DMS53 (cell line): ENCODE measurements at places on chromosomes 12 and 14.

DNA sequence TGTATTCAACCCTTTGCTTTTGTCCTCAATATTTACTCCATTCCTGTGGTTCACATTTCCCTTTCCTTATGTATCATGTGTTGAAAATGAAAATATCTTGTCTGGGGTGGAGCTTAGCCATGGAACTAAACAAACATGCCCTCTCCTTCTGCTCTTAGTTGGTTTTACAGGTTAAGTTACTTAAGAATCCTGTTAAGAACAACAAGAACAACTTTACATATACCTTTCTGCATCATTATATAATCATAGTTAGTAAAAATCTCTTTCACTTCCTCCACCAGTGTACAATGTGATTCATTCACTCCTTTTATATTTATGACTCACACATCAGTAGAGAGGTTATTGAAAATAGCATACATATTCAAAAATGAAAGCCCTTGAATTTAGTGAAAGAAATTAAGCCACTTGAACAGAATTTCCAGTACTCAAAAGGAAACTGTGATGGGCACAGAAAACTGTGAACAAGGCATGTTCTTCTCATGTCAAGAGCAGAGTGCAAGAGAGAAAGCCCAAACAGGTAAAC, 307.7 kb downstream of the CCDC91 start:
- DNase-seq = peak; percentile 68

DNA sequence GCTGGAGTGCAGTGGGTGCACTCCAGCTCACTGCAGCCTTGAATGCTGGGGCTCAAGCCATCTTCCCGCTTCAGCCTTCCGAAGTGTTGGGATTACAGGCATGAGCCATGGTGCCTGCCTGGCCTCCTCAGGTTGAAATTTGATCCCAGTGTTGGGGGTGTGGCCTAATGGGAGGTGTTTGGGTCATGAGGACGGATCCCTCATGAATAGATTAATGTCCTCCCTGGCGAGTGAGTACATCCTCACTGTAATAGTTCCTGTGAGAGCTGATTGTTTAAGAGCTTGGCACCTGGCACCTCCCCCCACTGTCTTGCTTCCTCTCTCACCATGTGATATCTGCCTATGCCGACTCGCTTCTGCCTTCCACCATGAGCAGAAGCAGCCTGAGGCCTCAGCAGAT, 84.7 kb downstream of the TSPAN9 start:
- no peak for DNase-seq

- peak; percentile 22 for DNase-seq
These were observed 926.6 kb downstream of the VRK1 start for GRCh38 chr14:97723819-97724218.

DNA sequence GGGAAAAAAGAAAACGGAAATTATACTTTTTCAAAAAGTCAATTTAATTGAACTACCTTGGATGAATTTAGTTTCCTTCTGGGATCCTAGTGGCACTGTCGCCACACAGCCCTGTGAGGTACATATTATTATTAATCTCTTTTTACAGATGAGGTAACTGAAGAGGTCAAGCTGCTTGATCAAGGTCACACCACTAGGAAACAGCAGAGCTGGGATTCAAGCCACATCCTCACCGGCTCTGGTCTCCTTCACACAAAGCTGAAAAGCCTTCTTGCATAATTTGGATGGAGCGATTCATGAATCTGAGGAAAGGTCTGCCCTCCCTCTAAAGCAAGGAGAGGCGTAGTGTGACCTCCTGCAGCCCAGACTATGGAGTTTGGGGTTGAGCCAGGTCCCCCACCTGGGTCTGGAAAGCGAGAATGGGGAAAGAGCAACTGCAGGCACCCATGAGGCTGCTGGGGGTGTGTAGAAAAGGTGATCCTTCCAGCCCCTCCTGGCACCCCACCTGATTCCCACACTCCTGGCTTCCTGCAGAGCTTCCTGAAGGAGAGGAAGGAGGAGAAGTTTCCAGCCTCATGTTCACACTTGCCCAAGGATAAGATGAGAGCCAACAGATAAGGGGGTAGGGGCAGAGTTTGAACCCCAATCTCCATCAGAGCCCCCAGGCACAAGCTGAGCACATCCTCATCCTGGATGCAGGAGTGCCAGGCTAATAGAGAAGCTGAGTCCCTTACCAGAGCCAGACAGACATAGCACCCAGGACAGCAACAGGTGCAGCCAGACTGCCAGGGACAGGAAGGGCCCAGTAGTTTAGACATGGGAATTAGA, 3.9 kb upstream of the KRT79 start:
- DNase-seq = no peak

- peak; percentile 25 for DNase-seq
These were observed 11.0 kb downstream of the ARHGDIB start for GRCh38 chr12:14950421-14950820.

- DNase-seq = peak; percentile 27
These were observed 62.4 kb upstream of the PSMC1 start for GRCh38 chr14:90193925-90194324.

DNA sequence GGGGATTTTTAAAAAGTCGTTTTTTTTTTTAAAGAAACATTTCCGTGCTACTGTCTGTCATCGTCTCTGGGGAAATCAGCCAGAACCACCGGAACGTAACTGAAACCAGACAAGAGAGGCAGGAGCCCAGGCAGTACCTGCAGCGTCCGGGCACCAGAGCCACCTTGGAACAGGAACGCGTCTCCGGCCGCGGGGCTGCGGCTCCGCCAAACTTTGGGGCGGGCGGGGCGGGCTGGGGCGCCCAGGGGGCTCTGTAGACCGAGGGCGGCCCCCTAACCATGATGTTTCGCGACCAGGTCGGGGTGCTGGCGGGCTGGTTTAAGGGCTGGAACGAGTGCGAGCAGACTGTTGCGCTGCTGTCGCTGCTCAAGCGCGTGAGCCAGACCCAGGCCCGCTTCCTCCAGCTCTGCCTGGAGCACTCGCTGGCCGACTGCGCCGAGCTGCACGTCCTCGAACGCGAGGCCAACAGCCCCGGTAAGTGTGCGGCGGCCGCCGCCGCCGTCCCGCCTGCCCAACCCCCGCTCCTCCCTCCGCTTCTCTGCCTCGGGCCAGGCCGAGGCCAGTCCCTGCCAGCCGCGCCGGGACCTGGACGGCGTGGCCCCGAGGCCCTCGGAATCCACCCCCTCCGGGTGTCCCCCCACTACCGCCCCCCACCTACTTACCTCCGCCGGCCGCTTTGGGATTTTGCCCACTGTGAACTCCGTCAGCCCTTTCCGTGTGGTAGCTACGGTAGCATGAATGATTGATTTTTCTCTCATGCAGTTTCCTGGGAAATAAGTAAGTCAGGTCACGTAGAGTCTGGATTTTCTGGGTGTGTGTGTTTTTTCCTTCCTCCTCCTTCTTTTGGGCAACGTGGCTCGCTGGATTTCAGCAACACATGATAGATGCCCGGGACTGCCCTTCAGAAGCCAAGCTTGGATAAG, 972 bp downstream of the SAMD4A start:
- peak; percentile 83 for DNase-seq

- DNase-seq = peak; percentile 58
These were observed 11.0 kb upstream of the IRF2BPL start for GRCh38 chr14:77039285-77040058.

DNA sequence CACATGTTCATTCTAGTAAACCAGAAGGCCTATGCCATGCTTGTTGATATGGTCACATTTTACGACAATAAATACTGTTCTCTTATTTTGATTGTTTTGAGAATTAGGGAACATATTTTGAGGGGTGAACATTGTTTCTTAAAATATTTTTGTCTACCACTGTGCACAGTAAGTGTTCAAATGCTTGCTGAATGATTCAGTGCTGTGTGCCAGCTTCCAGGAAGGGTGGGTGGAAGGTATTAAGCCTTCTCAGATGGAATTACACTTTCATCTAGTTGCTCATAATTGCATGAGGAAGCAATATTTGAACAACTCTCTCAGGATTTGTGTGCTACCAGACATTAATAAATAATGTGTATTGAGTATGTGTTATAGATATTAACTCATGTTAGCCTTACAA, 15.5 kb upstream of the TMX1 start:
- DNase-seq = no peak

DNA sequence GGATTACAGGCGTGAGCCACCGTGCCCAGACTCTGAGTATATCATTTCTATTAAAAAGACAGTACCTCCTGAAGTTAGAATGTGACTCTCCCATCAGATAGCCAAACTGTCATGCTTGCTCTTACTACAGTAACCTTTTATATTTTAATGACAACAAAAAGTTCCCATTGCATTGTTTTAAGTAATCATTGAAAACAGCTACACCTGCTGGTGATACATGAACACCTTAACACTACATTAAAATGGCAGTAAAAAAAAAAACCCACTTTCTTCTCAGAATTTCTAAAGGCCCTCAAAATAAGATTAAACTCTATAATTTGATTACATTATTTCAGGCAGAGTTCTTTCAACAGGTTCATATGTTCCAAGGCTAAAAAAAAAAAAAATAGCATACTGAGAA, 76.7 kb downstream of the SH2B3 start:
- DNase-seq = peak; percentile 20

- peak; percentile 15 for DNase-seq
These were observed 190.1 kb downstream of the SLC41A2 start for GRCh38 chr12:104768033-104768432.

GRCh38 chr12:9132008-9132535, 16.4 kb upstream of the A2M start:
- no peak for DNase-seq

DNA sequence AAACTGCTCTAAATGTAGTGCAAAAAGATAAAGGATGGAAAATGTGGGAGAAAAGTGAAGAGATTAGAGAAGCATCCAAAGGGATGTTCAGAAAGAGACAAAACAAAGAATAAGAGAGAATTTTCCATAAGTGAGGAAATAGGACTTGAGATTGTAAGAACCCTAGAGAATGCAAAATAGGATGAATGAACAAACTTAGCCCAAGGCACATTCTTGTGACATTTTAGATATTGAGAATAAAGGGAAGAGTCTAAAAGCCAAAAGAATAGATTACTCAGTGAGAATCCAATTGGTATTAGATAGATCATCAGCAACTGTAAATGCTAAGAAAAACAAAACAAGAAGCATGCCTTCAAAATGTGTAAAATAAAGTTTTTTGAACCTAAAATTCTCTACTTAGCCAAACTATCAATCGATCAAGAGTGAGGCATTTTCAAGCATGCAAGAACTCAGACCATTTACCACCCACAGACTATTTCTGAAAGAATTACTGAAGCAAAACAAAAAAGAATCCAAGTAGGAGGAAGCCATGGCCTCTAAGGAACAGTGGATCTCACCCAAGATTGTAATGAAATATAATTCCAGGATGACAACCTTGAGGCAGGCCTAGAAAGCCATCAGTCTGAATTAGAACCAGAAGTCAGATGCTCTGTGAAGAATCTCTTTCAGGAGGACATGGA, 33.5 kb downstream of the DYRK2 start:
- DNase-seq = no peak

DNA sequence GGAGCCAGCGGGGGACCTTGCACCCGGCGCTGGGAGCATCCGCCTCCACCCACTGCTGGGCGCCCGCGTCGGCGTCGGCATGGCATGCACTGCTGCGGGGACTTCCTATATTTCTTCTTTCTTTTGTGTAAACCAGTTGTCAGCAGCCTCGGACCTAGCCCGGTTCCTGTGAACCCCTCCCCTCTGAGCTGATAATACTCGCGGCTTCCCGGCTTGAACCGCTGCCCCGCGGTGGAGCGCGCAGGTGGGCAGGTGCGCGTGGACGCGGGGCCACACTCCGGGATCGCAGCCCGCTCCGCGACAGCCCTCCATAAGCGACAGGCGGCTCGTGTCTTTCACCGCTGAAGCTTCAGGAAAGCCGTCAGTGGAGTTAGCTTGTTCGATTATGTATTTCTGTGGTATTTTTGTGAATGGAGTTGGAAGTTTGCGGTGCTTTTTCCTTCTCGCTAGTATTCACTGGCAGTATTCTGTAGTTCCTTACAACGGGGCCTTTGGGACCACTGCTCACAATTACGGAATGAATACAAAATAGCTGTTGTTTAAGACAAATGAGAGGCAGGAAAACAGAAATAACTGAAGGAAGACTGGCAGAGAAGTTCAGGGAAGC, 870 bp downstream of the BMAL2 start:
- DNase-seq = peak; percentile 80

- no peak for DNase-seq
These were observed 9.3 kb upstream of the ITGA5 start for GRCh38 chr12:54428050-54429013.

GRCh38 chr14:77286576-77286975, 15.6 kb upstream of the NGB start:
- no peak for DNase-seq

DNA sequence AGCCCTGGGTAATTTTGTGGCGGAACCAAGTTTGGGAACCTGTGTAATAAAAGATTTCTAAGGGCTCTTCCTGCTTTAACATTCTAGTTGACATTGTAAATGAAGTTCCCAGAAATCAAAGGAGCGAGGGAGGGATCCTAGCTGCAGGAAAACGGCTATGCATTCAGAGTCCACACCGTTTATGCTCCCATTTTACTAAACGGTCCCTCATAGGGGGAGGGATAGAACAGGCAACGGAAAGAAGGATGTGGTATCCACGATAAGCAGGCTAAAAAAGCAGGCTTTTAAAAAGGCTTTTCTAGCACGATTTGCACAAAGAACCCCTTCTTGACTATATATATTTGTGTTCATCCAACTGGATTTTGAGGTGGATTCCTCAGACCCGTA, 559 bp downstream of the SYNJ2BP start:
- peak; percentile 63 for DNase-seq

- DNase-seq = no peak
These were observed 53.9 kb upstream of the STRN3 start for GRCh38 chr14:31080056-31080455.

DNA sequence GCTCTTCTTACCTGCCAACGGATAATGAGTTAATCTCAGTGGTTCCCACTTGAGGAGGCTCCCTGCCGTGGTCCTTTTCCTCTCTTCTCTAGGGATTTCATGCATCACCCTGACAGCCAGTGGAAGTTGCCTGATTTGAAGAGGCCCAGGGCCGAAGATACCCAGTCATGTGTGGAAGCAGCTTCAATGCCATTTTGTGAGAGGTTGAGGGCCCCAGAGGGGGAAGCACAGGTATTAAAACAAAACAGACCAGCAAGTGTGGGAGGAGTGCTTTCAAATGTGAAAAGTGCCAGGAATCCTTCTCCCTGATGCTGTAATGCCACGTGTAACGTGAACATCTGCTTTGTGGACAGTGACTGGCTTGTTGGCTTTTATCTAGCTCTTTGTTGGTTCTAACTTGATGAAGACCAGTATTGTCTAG, 1.5 kb downstream of the TCP11L2 start:
- peak; percentile 45 for DNase-seq

- DNase-seq = no peak
These were observed 49.0 kb upstream of the SLC8A3 start for GRCh38 chr14:70237710-70238109.

DNA sequence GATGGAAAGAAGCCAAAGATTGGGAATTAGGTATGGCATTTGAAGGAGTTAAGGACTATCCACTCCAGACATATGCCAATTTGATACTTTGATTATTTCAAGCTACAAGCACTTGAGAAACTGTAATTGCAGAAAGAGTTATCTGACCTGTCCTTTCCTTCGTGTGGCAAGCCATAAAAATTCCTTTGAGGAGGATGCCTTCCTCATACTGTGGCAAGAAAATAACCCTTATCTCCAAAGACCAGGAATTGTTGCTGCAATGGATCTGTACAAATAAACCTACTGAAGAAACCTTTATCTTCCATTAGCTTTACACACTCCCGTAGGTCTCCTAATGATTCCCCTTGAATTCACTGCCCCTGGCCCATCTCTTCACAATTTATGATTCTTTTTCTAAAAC, 165.1 kb upstream of the AMIGO2 start:
- DNase-seq = no peak
